ENCODE measurements at places on chromosomes 3 and 15.
A peak's percentile ranks its signal among the peaks of the same experiment; 100 is the strongest.

DNA sequence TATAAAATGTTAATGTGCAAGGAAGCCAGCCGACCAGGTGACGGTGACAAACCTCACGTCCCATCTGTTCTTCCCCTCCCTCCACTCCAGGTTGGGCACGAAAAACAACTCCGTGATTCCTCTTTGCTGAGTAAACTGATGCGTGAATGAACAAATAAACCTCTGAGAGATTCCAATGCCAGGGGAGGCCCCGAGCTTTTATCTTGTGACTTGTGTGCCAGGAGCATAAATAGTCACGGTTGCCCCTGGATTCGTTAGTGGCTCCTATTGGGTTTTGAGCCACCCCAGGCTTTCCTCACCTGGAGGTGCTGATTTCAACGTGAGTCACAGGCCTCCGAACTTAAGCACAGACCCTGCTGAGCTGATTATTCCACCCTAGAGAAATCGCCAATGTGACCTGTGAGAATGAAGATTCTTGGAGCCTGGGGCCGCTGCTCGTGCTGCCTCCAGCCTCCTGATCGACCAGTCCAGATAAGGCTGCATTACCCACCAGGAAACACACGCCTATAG is 119.2 kb downstream of the SHQ1 start:
- DNase-seq: no peak

DNA sequence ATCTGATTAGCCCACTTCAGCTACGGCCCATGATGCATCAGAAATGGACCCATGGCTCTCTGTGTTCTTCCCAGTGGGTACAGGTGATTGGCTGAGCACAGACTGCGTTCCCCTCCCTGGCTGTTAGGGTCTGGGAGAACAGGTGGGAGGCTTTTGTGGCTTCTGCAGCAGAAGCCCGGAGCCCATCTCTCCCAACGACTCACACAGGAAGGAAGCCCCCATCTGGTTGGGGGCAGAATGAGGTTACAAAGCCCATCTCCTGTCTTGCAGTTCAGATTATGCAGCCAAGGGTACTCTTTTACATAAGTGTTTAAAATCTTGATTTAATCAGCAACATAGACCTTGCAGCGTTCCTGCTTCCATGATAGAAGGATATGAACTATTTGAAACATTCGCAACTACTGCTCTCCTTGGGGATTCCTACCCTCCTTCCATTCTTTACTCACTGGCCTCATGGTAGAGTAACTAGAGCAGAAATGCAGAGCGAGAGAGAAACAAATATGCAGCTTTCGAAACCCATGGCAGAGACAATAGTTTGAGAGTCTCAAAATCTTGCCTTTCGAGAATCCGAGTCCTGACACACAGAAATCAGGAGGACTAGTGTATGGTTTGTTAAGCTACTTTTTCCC is 291.3 kb downstream of the TLE3 start:
- no peak for DNase-seq

DNA sequence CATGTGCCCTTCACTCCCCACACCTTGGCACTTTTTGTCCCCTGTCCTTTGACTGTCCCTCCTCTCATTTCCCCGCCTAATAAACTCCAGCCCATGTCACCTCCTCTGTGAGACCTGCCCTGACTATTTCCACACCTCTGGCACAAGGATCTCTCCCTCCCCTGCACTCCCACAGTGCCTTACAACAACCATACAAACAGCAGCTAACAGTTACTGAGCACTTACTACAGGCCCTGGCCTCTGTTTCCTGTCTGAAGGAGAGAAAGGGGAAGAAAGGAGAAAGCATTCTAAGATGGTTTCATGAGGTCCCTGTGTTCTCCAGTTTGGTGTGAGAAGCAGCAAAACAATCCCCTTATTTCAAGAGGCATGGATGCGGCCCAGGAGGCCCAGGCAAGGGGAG is 20.0 kb upstream of the TRH start:
- DNase-seq: no peak

DNA sequence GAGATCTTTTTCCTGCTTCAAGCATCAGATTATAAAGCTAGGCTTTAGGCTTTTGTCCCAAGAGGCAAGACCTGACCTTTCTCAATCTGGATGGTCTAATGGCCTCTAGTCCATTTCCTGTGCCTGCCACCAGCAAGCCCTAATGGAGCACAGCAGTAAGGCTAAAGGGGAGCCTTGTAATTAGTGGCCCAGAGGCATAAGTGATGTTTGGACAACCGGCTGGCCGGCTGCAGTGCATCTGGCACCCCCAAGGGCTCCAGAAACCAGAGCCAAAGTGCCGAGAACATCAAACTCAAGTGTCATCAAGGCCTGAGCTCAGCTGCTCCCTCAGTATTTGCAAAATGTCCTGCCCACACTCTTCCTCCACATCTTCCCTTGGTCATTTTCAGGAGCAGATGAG is 31.9 kb upstream of the RTP4 start:
- no peak for DNase-seq

GRCh38 chr3:18246336-18247060 is 178.6 kb downstream of the SATB1 start:
- DNase-seq: no peak

DNA sequence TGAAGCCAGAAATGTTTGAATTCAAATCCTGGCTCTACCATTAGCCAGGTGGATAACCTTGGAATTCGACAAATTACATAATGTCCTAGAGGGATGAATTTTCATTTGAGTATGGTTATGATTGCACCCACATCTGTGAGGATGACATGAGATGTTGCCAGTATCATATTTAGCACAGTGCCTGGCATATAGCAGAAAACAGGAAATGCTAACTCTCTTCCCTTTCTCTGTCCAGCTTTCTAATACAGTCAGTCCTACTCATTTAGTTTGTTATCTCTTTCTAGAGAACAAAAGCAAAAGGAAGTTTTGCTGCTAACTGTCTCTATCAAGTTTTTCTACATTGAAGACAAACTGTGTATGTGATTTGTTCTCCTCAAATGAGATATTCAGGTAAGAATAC is 231.7 kb downstream of the CPNE4 start:
- no peak for DNase-seq

GRCh38 chr3:4750306-4750968 is 228.8 kb upstream of the BHLHE40 start:
- peak; percentile 63 for DNase-seq

DNA sequence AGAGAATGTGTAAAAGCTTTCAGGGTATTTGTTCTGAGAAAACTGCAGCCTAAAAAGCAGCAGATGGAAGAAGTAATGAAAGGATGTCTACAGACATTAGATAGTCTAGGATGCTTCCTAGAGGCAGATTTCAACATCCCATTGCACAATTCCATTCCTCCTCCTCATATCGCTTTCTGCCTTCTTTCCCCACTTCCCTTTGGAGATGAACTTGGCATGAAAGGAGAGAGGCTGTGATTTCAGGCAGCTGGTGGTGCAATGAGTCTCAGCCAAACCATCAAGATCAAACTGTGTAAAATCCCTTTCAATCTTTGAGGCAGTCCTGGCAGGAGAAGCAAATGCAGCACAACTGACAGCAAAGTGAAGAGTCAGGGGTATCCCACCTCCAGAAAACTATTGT is 438.7 kb upstream of the KCNMB2 start:
- no peak for DNase-seq

Measured in GM12865 (cell line).